NCI-H146 (cell line): ENCODE measurements at places on chromosomes 6 and 20.

- no peak for DNase-seq
Measured at GRCh38 chr6:33203443-33204164, 851 bp upstream of the HSD17B8 start.

GRCh38 chr6:128509709-128510108, 10.7 kb downstream of the PTPRK start:
- peak; percentile 39 for DNase-seq

DNA sequence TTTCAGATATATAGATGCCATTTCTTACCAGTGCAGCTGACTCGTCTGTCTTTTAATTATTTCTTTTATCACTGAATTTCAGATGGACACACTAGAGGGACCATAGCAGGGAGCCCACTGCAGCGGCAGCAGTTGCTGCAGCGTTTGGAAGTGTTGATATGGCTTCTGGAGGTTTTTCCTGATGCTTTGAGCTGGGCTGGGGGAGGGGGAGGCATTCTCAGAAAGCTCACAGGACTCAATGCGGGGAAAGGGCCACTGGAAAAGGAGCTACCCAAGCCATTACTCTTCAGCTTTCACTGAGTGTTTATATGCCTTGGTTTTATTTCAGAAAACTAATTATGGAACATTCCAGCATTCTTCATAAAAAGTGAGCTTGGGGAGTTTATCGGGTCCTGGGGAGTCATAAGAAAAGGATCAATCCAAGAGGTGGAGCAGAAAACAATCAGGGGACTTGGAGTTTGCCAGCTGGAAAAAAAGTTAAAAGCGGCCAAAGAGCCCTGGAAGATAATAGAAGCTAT, 740.4 kb upstream of the FLRT3 start:
- no peak for DNase-seq

GRCh38 chr20:40977218-40977617, 51.4 kb upstream of the TOP1 start:
- no peak for DNase-seq

- no peak for DNase-seq
Measured at GRCh38 chr6:18444111-18444510, 57.0 kb downstream of the RNF144B start.

GRCh38 chr20:32906200-32906599, 47.5 kb downstream of the EFCAB8 start:
- no peak for DNase-seq

- no peak for DNase-seq
Measured at GRCh38 chr20:53194306-53195290, 222.4 kb downstream of the TSHZ2 start.

- no peak for DNase-seq
Measured at GRCh38 chr20:8260837-8261251, 128.8 kb downstream of the PLCB1 start.

DNA sequence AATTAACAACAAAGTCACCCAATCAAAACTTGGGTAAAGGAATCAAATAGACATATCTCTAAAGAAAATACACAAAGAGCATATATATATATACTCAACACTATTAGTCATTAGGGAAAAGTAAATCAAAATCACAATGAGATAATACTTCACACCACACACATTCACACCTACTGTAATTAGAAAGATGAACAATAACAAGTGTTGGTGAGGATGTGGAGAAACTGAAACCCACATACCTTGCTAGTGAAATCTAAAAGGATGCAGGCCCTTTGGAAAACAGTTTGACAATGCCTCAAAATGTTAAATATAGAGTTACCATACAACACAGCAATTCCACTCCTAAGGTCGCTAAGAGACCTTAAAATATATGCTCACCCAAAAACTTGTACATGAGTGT, 177.1 kb downstream of the ANKRD60 start:
- DNase-seq: no peak

GRCh38 chr20:48008850-48009515, 223.7 kb upstream of the SULF2 start:
- no peak for DNase-seq

GRCh38 chr20:54078296-54078984, 8.0 kb upstream of the BCAS1 start:
- no peak for DNase-seq

DNA sequence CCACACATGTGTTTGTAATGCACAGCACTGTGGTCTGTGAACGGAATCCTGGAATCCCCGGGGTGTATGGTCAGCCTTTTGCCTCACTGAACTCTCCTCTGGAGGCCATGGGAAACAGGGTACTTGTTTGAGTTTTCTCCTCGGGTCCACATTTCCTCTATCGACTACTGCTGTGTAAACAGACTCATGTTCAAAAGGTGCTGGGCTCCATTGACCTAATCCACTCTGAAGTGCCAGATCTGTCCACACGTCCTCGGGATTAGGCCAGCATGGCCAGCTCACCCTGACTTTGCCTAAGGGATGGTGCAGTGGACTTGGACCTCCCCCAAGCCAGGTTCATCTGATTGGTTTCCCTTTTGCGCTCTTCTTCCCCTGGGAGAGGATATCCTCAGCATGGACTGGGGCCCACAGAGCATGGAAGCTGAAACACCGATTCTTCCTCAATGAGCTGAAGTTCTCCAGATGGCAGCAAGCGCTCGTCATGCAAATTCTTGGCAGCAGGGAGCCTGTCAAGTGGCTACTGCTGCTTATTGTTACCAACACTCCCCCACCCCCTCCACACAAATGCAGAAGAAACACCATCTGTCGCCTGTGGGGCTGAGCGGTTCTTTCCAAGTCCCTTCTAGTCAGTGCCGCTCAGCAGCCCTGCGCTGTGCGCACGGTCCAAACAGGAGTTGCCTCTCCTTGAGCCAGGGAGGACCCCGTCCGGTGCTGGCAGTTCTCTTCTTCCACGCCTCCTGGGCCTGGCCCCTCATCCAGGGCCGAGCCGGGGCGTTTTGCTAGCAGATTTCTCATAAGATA, 292.6 kb upstream of the MARCKS start:
- peak; percentile 94 for DNase-seq

GRCh38 chr6:35857853-35858252, 52.7 kb downstream of the LHFPL5 start:
- DNase-seq: no peak

GRCh38 chr6:158322724-158323560, 10.7 kb downstream of the TULP4 start:
- no peak for DNase-seq

DNA sequence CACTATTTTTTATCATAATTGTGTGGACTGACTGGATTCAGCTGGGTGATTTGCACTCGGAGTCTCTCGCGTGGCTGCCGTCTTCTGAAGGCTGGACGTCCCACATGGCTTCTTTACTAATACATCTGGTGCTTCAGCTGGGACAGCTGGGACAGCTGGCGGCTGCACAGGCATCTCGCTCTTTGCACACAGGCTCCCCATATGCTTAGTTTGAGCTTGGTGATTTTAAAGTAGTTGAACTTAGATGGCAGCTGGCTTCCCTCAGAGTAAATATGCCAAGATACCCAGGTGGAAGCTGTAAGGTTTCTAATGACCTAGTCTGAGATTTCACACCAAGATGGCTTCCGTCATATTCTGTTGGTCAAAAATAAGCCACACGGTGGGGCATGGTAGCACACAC, 38.7 kb upstream of the PPP1R3G start:
- no peak for DNase-seq

GRCh38 chr20:63898882-63899558, 4.1 kb downstream of the DNAJC5 start:
- DNase-seq: no peak

GRCh38 chr6:31768363-31769257, 6.2 kb downstream of the SAPCD1 start:
- DNase-seq: no peak

DNA sequence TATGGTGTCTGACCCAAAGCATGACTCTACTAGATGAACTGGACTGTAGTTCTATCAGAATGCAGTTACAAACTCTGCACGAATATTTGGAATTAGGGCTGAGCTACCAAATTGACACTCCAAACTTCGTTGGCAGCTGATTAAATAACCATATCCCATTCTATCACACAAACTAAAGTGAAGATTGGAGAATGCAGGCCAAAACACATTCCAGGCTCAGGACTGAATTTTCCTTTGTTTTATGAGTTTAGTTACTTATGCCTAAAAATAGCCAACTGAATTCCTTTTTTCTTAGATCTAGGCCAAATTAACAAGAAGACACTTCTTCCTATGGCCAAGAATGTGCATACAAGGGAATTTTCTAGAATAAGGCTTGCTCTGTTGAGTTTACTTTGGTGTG, 9.7 kb upstream of the KIAA0408 start:
- no peak for DNase-seq
